ENCODE measurements at places on chromosomes 2 and 18.
A peak's percentile ranks its signal among the peaks of the same experiment; 100 is the strongest.

DNA sequence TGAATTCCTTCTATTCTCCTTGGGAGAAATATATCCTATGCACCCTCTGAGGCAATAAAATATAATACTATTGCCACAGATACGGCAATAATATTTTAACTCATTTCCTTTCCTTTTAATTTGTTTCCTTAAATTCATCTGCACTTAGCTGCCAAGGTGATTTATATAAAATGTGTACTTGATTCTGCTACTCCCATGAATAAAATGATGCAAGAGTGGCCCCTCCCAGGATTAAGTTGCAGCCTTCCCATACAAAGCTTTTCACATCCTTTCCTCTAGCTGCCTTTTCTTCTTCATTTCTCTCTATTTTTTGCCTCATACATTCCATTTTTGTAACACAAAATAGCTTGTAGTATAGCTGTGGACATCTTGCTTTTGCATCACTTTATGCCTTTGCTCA, 464.1 kb upstream of the ZEB2 start:
- no peak for DNase-seq

DNA sequence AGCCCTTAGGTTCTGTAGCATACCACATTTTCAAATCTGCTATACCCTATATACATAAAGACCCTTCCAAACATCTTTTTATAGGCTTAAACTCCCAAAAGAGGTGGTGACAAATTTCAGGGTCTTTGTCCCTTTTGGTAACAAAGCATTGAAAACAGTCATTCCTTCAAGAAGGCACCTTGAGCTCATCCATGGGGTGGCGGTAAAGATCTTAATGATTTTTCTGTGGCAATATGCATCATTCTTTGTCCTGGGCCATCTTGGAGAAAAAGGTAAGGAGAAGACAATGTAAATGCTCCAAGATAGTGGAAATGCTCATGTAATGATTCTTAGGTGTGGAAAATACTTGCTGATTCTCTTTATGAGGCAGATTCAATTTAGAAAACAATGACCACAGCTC, 890.5 kb downstream of the CNTNAP5 start:
- DNase-seq, result no peak

- DNase-seq, result no peak
Observed at GRCh38 chr2:65922794-65923193, 490.4 kb upstream of the SPRED2 start.

- DNase-seq, result no peak
Observed at GRCh38 chr2:200604571-200605255, 18.9 kb downstream of the AOX1 start.

GRCh38 chr18:28794459-28795245, 617.7 kb upstream of the CDH2 start:
- DNase-seq, result no peak

DNA sequence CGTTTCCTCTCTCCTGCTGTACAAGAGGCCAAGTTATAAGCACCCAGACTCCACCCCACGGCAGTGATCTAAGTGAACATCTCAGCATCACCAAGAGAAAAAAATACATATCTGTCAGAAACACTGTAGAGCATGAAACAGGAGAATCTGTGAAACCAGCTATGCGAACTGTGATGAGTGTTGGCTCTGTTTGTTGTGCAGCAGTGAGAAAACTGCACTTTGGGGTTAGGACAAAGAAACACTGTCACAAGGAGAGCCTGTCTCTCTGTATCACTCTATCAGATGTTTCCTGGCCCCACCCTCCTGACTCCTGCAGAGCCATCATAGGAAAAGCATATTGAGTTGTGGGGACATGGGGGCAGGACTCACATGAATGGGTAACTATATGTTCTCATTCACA, 87.1 kb downstream of the LAMA3 start:
- DNase-seq, result no peak

DNA sequence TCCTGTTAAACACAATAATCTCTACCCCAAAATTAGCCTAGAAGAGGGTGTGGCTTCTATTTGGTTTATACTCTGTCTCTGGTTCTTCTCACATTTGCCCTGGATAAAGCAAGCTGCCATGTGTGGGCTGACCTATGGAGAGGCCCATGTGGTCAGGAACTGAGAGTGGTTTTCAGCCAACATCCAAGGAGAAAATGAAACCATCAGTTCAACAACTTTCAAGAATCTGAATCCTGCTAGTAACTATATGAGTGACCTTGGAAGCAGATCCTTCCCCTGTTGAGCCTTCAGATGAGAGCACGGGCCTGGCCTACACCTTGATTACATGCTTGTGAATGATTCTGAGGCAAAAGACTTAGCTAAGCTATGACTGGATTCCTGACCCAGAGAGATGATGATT, 11.5 kb upstream of the TRIB2 start:
- DNase-seq, result no peak

DNA sequence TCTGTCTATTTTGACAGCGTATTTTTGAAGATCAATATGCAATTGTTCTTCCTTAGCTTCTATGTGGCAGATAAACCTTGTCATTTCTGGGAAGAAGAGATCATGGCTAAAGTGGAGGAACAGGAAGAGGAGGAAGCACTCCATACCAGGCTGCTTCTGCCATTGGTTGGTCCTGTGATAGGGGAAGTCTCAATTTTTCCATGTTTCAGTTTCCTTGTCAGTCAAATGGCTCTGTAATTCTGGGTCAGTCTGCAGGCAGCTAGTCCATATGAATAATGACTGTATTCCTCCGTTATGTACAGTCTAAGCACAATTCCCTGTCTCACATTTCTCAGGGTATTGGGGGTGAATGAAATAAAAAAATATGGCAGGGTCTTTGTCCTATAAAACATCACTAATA, 277.6 kb upstream of the CXCR4 start:
- no peak for DNase-seq

GRCh38 chr2:65846989-65847678, 414.7 kb upstream of the SPRED2 start:
- DNase-seq, result peak; percentile 8

GRCh38 chr18:48238636-48239035, 170.5 kb downstream of the ZBTB7C start:
- DNase-seq, result no peak

- no peak for DNase-seq
Observed at GRCh38 chr2:140882671-140883620, 1247.9 kb downstream of the LRP1B start.

DNA sequence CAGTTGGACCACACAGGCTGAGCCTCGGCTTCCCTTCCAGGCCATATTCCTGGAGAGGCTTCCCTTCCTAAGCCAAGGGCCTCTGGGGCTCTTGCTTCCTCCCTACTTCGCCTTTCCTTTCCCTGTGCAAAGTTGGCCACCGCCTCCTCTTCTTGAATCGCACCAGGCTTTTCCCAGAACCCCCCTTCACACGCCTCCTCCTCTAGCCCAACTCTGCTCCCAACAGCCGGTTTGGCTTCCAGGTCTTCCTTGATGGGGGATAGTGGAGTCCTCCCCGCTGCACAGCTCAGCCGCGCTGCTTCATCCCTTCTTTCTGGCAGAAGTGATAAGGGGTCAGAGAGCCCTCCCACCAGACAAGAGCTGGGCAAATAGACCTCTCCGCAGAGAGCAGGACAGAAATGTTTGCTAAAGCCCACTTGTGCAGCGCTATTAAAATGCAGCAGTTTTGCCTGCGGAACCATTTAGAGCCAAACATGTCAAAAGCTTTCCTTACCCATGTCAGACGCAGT, 56.4 kb downstream of the SNORC start:
- no peak for DNase-seq

DNA sequence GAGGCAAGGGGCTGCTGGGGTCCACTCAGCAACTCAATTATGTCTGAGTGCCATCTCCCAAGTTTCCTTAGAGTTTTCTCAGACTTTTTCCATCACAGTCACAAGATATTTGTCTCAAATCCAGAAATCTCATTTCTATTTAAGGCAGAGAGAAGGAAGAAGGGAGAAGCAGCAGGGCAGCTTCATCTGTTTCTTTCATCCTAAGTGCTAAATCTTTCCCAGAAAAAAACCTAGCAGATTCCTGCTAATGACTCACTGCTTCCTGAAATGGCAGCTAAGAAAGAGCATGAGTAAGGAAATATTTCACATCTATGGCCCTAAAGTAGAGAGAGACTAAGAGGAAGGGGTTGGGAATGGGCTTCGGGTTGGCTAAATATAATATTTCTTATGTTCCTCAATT, 88.0 kb downstream of the KYNU start:
- DNase-seq, result no peak

GRCh38 chr2:18369760-18370159, 190.7 kb downstream of the RDH14 start:
- no peak for DNase-seq

- DNase-seq, result no peak
Observed at GRCh38 chr2:151906633-151906998, 78.4 kb upstream of the ARL5A start.

DNA sequence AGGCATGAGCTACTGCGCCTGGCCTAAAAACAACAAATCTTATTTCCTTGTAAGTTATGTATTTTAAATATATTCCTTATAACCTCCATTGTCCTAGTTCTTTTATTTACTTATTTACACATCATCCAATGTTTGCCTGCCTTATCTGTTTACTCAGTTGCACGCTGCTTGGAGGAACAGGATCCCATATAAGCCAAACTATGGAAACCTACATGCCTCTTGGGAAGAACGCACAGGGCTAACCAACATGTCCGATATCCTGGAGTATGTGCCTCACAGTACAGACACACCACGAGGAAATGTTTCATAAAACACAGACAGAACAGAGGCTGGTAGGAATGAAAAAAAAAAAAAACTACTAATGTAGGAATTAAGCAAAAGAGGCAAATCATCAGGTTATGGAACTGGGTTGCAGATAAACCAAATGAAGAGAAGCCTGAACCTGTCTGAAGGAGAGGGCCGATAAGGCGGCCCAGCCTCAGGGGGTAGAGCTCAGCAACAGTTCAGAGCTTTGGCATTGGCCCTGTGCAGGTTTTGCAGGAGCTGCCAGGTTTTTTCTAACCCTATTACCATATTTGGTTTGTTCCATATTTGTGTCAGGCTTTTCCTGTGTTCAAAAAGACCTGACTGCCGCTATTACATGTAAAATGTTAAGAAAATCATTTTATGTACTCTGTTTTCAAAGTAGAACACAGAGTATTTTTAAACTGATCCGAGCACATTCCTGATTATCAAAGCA, 19.9 kb upstream of the SP3 start:
- DNase-seq, result no peak

- DNase-seq, result no peak
Observed at GRCh38 chr2:231590614-231591013, 2.0 kb upstream of the TEX44 start.

GRCh38 chr2:220789961-220790360, 782.1 kb downstream of the EPHA4 start:
- DNase-seq, result no peak

DNA sequence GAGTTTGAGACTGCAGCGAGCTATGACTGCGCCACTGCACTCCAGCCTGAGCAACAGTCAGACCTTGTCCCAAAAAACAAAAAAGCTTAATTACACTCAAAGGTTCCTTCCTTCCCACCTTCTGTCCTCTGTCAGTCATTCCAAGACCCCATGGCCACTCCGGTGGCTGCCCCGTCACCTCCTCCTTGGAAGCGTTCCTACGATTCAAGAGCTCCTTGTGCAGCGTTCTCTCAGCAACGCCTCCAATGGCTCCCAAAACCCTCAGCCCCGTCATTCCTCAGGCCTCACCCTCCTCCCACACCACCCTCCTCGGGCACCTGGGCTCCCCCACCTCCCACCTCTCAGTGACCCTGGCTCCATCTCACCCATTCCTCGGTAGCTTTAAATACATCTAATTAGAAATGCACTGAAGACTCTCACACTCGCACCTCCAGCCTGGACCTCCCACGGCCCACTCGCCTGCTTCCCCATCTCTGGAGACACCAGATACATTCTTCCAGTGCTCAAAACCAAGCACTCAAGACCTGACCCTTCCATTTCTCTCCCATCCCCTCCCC, 8.0 kb downstream of the PASK start:
- no peak for DNase-seq

GRCh38 chr2:171711351-171711750, 24.1 kb downstream of the DYNC1I2 start:
- DNase-seq, result no peak
